ENCODE measurements at places on chromosomes 3 and 15.

DNA sequence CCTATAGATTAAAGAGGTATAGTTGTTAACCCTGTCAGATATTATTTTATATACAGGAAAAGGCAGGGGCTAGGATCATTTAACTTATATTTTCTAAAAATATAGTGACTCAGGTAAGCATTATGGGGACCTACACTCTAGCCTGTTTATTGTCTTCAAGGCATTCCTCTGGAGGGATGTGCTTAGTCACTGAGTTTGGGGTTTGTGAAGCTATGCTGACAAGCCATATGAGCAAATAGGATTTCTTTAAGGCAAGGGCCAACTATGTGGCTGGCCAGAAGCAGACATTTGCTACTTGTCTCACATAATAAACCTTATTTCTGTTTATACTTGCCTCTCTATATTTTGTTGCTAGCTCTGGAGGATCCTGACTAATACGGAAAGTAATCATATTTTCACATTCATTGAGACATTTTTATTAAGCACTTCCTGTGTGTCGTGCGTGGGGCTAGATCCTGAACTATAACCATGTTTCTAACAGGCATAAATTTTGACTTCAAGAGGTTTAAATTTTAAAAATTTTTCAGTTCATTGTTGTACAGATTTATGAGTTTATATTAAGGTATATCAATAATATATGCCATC is 153.4 kb downstream of the OTOL1 start:
- no peak for DNase-seq

GRCh38 chr15:71143373-71144310 is 28.4 kb downstream of the THSD4 start:
- no peak for DNase-seq

GRCh38 chr3:76474632-76475031 is 565.3 kb upstream of the ROBO2 start:
- no peak for DNase-seq

DNA sequence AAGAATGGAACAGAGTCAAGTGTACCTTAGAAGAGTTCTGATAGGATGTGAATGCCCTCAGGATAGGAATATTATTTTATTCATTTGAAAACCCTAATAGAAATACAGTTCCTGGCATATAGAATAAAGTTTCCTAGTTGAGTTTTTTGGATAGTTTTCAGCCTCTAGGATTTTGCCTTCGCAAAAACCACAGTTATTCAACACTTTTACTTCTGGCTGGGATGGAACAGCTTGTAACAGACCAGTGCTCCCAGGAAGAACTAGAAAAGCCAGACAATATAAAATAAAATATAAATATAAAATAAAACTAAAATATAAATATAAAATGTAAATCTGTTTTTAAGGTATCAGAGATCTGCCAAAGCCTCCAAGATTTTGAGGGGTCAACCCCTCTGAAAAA is 27.5 kb upstream of the RARB start:
- DNase-seq: no peak

- no peak for DNase-seq
These were observed 1.5 kb upstream of the ITIH3 start for GRCh38 chr3:52792961-52793695.

DNA sequence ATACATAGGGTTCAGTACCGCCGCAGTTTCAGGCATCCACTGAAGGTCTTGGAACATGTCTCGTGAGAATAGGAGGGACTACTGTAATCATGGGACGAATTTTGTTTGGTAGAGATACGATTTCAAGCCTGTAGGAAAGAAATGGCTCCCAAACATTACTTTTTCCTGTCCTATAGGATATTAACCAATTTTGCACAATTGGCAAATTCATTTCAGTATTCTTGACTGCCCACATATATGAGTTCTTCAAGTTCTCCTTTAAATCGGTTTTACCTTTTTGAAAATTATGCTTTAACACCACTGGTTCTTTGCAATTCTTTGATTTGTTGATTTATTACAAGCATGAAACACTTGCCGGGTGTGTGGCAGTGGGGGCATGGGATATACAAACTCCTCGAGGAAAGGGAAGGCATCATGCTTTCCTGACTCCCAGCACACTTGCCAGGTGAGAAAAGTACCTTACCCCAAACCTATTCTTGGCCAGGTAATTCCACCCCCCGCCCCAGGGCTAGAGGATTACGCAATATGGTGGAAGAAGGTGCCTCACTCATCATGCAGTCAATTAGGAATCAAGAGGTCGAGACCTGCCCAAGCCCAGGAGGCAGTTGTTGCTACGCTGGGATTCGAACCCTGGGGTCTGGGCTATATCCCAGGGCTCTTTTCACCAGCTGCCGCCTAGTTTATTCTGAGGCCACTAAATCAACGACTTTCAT is 584 bp upstream of the LARS2 start:
- no peak for DNase-seq

DNA sequence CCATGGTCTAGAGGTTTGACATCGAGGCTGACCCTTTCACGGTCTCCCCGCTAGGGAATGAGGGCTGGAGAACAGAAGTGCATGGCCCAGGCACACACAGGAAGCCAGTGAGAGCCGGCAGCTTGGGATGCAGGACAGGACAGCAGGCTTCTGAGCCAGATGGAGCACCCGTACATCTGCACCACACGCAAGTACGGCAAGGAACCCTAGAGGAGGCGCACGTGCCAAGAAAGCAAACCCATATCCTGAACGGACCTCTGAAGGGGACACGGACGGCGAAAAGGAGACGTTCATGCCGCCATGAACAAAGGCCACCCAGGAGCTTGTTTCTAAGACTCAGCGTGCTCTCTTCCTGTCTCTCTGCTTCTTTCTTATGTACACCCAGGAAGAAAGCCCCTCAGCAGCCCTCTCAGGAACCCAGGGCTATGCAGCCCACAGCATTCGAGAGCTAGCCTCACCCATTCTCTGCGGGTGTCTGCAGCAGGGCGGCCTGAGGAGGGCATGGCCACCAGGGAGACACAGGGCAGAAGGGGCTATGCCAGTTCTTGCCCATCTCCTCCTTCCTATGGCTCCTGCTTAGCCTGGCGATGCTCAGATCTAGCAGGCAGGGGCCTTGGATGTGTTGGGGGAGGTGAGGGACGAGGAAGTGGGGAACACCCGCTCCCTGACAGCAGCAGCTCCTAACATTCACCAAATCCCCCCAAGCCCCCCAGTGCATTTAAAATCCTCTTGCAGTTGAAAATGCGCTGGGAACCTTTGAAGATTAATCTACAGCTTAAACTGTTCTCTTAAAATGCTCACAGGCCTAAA is 81.3 kb downstream of the PCSK6 start:
- no peak for DNase-seq

- DNase-seq: no peak
These were observed 96.7 kb upstream of the KCNMB2 start for GRCh38 chr3:178439504-178439903.

DNA sequence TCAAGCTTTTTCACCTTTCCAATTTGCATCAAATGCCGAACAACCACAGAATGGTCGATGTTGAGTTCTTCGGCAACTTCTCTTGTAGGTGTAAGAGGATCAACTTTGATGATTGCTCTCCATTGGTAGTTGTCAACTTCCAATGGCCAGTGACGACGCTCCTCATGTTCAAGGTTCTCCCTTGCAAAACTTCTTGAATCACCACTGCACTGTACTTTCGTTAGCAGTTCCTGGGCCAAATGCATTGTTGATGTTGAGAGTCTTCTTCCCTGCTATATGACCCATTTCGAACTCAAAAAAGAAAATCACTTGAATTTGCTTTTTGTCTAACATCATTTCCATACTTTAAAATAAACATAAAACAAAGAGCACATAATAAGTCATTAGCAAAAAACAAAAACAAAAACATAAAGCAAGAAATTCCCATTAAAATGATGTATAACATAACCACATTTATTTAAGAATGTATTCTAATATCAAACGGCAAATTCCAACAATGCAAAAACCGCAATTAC is 71.2 kb upstream of the AP4E1 start:
- DNase-seq: no peak

- DNase-seq: no peak
These were observed 61.3 kb upstream of the PIAS1 start for GRCh38 chr15:67992834-67993233.

- no peak for DNase-seq
These were observed 271.5 kb upstream of the DCBLD2 start for GRCh38 chr3:99172736-99173657.

GRCh38 chr3:81349816-81350340 is 411.6 kb downstream of the GBE1 start:
- no peak for DNase-seq

GRCh38 chr3:31823184-31823583 is 157.9 kb downstream of the OSBPL10 start:
- no peak for DNase-seq

- no peak for DNase-seq
These were observed 33.8 kb upstream of the XIRP1 start for GRCh38 chr3:39226106-39226741.

DNA sequence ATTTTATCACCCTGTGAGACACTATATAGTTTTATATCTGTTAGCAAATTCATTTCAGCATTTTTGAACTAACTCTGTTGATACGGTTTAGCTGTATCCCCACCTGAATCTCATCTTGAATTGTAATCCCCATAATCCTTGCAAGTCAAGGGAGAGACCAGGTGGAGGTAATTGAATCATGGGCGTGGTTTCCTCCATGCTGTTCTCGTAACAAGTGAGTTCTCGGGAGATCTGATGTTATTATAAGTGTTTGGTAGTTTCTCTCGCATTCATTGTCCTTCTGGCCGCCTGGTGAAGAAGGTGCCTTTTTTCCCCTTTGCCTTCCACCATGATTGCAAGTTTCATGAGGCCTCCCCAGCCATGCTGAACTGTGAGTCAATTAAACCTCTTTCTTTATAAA is 53.2 kb upstream of the TMC3 start:
- no peak for DNase-seq

DNA sequence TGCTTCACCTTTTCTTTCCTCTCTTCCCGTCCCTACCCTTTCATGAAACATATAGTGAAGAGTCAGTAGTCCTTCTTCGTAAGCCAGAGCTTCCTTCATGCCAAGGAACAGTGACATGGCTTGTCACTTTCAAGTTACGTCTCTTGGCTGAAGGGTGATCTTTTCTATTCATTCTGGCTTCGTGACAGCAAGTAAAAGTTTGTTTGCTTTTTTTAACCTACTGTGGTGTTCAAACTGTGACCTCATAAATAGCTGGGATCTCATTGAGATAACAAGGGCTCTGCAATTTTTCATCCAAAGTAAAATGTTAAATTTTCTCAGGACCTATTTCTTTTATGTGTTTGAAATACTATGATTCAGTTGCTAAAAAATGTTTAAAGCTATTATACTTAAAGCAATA is 10.5 kb downstream of the CDIN1 start:
- DNase-seq: no peak

GRCh38 chr3:29281344-29282241 is 722 bp downstream of the RBMS3 start:
- DNase-seq: no peak

DNA sequence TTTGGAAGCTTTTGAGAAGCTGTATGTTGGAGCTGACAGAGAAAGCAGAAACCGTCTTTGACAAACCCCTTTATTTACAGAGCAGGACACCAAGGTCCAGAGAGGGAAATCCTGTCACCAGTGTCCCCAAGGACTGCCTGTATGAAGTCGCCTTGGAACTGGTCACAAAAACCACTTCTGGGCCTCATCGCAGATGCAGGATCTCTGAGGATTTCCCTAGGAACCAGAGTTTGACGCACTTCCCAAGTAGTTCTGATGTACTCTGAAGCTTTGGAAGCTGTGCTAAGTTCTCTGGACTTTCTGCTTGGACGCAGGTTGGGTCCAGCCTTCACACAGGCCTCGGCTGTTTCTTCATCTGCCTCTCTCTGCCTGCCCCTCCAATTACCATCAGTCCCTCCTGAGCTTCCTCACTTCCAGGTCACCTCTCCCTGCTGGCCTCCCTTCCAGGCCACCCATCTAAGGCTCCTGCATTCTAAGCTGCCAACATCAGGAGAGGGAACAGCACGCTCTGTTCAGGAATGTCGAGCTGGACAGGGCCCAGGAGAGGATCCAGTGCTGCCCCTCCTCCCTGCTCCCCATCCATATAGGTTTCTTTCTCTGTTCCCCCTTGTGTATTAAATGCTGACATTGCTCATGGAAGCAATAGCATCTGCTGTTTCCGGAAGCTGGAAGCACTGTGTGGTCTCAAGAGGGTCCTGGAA is 270.8 kb downstream of the OPA1 start:
- no peak for DNase-seq

DNA sequence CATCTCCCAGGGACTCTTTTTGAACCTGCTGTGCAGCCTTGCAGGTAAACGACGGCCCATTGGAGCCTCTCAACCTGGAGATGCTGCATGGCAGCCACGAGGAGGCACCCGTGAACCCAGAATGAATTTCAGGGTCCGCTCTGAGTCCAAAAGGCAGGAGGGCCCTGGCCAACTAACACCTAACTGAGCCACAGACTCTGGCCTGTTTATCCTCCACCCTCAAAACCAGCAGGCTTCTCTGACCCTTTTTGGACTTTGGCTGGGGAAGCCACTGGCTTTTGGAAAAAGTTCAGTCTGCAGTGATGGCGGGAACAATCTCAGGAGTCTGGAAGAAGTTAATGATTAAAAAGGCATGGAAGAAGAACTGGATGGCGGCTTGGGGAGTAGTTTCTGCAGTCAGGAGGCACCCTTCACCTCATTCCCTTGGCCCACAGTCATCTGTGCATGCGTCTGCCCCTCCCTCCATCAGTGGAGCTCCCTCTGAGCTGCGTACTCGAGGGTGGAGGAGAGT is 4.1 kb downstream of the PXYLP1 start:
- no peak for DNase-seq

GRCh38 chr15:67174446-67174845 is 80.0 kb downstream of the AAGAB start:
- no peak for DNase-seq

DNA sequence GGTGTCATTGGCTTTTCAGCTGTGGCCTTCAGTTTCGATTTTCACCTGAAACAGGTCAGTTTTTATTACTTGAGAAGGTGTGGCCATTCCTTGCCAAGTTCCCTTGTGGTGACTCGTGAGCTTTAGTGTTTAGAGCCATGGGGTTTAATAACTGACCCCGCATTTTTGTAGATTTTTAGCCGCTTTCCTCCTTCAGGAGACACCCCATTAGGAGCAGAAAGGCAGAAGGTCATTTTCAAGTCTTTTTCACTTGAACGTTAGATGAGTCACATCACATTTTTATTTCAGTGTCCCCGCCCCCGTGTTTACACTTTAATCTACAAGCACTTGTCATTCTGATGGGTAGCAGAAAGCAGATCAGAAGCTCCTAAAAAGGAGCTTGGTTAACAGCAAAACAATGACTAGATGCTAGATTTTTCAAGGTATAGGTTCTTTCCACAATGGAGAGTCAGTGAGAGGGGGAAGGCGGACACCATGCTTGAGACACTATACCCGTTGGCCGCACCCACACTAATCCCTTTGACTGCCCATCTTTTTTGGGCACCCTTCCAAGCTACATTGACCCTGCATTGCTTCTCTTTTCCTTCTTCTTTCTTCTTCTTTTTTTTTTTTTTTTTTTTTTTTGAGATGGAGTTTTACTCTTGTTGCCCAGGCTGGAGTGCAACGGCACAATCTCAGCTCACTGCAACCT is 132.7 kb downstream of the GHSR start:
- no peak for DNase-seq

GRCh38 chr3:31390466-31390865 is 142.3 kb upstream of the STT3B start:
- DNase-seq: no peak
